ENCODE measurements at places on chromosomes 7 and 10. TPM values are rescaled to one million over a fixed set of nuclear protein-coding genes. Genes with fewer than 3 reads are reported as not detected.

DNA sequence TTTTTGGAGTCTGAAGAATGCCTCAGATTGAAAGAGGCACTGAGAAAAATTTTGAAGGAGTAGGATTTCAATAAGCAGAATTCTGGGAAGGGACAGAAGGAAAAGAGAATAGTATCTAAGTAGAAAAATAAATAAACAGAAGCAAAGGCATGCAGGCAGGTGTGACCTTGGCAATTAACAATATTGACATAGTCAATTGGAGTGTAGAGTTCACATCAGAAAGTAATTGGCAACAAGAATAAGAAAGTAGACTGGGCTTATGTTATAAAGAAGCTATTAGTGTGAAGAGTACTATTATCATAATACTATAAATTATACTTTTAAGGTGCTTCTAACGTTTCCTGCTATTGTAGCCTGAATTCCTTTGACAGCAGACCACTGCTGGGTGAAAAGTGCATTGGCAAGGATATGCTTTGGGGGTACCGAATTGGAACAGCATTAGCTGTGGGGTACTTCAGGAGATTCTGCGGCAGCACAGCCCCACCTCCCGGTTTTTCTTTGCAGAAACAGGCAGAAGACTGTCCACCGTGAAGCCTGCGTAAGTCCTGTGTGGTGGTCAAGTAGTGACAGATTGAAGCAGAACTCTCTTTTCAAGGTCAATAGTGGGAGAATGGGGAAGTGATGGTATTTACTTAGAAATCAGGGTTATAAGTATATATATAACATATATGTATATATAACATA is 357.0 kb downstream of the THSD7A start:
- no peak overlapping the region for H3K4me3 ChIP-seq
- H3K4me1 ChIP-seq, result no peaks in the 10 kb centered on the region
- H3K27ac ChIP-seq, result no peak overlapping the region
- no peaks in the 10 kb centered on the region for H3K27me3 ChIP-seq
- H3K36me3 ChIP-seq, result peaks cover 1% of the 10 kb centered on the region

DNA sequence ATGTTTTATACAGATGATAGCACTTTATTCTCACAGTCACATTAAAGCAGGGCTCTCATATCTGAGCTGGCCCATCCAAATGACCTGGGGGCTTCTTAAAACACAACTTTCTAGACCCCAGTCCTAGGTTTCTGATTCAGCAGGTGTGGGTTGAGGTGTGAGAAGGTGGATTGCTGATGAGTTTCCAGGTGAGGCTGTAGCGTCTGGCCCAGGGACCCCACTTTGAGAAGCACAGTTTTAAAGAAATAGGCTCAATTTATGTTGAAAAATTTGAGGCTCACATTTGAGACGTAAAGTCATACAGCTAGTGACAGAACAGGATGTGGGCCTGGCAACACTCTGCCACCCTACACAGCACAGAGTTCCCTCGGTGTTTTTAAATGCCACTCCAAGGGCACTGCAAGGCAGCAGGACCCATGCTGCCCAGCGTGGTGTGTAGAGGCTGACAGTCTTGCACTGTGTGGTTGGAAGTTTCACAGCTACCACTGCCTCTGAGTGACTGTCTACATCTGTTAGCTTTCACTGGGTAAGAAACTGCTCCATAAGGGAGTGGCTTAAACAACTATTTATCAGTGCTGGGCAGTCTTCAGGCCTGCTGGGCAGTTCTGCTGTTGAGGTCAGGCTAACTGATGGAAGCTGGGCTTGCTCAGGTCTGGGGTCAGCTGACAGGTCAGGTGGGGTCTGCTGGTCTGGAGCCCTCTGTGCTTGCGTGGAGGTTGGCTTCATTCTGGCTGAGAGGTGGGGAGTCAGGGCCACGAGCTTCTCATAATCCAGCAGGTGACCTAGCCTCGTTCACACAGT is 319.7 kb downstream of the CXCL12 start:
- DNase-seq, result no peak
- peaks cover 13% of the 10 kb centered on the region for H3K27me3 ChIP-seq
- H3K4me1 ChIP-seq, result peaks cover 9% of the 10 kb centered on the region
- no peaks in the 10 kb centered on the region for H3K36me3 ChIP-seq
- H3K4me3 ChIP-seq, result no peak overlapping the region

GRCh38 chr7:107824858-107825257 is 21.8 kb upstream of the SLC26A3 start:
- H3K27me3 ChIP-seq, result peaks cover 18% of the 10 kb centered on the region
- no peak overlapping the region for H3K27ac ChIP-seq
- DNase-seq, result no peak

GRCh38 chr7:80089366-80089765 is 45.3 kb upstream of the GNAI1 start:
- H3K4me1 ChIP-seq, result peaks cover 22% of the 10 kb centered on the region
- H3K27me3 ChIP-seq, result no peaks in the 10 kb centered on the region
- H3K36me3 ChIP-seq, result no peaks in the 10 kb centered on the region
- H3K4me3 ChIP-seq, result no peak overlapping the region
- no peak overlapping the region for H3K27ac ChIP-seq
- no peak for DNase-seq

GPR26 gene
- not detected for total RNA-seq

ACBD5 gene
- 24.6 TPM for total RNA-seq

PON1 gene
- total RNA-seq, result not detected

Data from chondrocyte (in vitro differentiated cells).